8988T (cell line): ENCODE measurements at places on chromosomes 12 and 14.
A peak's percentile ranks its signal among the peaks of the same experiment; 100 is the strongest.

DNA sequence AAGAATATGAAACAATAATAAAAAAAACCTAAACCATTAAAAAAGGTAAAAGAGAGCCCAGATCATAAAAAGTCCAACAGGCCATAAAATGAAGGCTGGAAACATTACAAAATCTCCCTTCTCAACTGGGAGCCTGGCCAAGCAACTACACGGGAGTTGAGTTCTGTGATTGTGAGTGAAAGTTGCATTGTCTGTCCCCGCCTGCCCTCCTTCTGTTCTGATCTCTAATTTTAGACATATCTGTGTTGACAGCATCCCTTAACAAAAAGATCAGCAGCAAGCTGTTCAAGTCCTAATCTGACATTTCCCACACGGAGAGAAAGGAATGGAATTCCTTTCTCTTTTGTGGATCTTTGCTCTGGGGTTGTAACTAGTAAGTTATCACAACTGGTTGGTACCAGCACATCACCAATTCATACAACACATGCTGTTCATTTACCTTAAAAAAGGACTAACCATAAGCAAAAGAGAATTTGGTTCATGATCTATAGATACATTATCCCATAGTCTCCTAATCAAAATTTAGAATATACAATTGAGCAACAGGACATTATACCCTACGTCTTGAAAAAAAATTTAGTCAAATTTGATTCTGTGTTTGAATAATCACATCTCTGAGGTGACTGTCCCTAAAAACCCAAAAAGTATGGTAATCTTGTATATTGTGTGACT lies 205.1 kb upstream of the GZMB start:
- DNase-seq = no peak

GRCh38 chr12:8455271-8455670 lies 491 bp upstream of the CLEC6A start:
- DNase-seq = no peak

DNA sequence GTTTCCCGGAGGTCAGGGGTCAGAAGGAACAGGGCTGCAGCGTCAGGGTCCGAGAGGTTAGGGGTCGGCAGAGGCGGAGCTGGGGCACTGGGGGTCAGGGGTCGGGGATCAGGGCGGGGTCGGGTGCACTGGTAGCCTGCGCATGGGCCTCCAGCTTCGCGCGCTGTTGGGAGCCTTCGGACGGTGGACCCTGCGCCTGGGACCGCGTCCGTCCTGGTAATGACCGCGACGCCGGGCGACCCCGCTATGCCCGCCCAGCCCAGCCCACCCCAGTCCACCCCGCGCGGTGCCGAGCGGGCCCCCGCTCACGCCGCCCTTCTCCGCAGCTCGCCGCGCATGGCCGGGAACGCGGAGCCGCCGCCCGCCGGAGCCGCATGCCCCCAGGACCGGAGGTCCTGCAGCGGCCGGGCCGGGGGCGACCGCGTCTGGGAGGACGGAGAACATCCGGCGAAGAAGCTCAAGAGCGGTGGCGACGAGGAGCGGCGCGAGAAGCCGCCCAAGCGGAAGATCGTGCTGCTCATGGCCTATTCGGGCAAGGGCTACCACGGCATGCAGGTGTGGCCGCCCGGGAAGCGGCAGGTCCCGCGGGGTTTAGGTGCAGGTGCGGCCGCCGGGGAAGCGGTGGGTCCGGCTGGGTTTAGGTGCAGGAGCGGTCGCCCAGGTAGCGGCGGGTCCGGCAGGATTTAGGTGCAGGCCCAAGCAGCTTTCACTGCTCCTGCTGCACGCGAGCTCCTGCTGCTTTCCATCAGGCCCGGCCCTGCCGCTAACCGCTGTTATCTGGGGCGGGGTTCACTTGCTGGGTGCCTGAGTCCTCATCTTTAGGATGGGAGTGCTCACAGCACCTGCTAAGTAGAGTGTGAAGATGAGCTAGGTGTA lies 743 bp downstream of the PUS1 start:
- DNase-seq = peak; percentile 57

DNA sequence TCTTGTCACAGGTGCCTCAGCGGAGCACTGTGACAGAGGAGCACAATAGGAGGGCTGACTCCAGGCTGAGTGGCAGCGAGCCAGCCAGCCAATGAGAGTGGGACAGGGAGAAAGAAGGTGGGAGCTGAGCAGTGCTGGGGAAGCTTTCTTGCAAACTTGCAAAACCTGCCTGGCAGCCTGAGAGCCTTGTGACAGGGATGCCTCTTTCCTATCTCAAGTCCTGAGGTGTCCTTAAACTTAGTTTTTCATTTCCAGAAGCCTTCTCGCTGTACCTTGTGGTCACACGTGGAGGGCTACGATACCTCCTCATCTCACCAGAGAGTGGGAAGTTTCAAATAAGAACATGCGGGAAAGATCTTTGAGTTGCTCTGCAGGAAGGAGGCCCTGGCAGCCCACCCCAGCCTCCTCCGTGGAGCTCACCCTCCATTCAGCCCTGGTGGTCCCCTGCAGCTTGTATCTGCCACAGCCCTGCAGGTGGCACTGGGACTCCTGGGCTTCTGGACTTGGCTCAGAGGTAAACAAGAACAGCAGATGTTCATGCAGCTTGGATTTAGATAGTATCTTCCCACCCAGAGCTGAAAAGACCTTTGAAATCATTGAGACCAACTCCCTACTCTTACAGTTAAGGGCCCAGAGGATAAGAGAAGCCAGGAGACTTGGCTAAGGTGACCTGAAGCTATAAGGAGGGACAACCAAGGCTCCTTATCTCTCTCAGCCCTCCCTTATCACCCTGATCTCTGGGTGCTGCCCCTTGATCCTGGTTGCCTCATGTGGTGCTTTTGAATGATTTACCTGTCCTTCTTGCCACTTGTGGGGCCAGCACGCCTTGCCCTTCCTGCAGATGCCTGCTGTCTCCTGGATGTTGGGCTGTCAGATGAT lies 153.5 kb upstream of the MAX start:
- DNase-seq = no peak

DNA sequence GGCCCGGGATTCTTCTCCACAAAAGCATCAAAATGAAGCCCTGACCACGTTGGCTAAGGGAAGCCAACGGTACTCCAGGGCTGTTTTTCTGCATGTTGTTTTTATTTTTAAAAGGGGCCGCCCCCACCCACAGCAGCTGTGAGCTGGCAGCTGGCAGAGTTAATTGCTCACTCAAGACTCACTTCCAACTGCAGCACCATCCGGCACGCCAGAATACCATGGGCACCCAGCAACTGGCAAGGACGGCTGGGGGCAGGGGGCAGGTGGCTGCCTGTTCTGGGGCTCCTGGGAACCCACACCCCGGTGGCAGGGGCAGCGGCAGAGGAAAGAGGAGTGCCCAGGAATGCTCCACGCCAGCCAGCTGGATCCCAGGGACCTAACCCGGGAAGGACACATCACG lies 44.3 kb downstream of the NCOR2 start:
- DNase-seq = no peak

DNA sequence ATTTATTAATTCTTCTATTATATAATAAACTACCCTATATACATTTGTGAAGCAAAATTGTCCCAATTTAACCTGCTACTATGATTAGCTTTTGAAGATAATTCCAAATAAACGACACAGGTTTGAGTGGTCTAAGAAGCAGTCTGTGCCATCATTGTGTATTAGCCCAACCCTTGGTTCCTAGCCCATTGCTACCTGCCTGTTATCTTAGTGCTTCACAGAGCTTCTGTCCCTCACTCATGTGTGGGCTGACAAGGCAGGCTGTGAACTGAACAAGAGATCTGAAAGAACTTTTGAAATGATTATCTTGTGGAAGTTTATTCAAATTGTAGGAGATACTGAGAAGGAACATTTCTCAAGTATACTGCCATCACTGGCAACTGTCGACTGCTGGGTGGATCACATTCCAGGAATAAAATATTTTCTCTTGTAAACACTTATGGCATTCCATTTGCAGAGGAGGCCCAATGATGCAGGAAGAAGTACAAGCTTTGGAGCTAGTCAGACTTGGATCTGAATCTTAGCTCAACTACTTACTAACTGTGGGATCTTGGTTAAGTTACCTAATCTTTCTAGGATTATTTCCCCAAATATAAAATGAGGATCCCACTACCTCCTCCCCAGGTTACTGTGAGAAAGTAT lies 7.8 kb upstream of the MTERF2 start:
- DNase-seq = no peak

DNA sequence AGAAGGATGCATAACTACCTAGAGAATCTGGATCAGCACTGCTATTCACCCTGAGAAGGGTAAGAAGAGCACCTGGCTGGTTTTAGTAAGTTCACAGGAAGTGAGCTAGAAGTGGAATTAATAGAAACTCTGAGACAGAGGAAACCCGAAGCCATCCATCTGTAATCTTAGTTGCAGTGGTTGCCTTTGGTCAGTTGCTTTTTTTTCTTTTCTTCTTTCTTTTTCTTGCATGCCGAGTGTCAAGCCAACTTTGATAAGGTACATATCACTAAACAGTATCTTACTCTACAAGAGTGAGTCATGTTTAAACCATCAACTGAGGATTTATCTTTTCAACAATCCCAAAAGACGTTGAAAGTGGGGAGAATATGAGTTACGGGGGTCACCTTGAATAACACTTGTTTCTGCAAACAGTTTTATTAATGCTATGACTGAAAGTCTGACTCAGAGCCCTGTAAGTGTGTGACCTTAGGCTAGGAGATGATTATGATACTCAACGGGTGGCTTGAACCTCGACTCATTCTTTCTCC lies 26.7 kb downstream of the C12orf75 start:
- no peak for DNase-seq

DNA sequence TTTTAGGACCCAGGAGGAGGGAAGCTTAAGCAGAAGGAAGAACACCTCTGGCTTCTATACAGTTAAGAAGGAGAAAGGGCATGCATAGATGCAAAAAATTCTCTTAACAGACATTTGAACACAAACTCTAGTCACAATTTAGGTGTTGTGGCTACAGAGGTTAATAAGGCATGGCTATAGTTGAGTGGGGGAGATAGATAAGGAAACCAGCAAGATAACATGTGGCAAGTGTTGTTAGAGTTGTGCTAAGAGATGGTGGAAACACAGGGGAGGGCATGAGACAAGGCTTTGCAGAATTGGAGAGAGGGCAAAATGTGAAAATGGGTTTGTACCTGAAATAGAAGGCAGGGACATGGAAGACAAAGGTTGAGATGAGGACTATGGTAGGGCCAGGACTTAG lies 88.9 kb downstream of the MSRB3 start:
- no peak for DNase-seq

GRCh38 chr12:88793096-88793495 lies 212.8 kb upstream of the KITLG start:
- no peak for DNase-seq

DNA sequence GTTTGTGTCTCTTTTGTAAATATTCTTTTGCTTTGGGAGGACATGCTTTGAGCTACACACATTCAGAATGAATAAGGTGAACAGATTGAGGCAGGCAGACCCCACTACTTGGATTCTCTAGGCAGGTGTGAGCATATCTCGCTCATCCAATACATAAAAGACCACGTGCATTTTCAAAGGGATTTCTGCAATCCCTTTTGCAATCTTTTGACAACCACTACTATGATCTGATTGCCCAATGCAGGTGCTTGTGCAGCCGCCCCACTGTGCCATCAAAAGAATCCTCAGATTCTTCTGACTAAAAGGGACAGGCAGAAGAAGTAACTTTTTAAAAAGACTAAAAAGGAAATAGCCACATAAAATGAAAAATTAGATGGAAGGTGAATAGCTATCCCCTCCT lies 341.4 kb downstream of the BMP4 start:
- DNase-seq = no peak

GRCh38 chr12:9114946-9115345 lies 773 bp downstream of the A2M start:
- no peak for DNase-seq

DNA sequence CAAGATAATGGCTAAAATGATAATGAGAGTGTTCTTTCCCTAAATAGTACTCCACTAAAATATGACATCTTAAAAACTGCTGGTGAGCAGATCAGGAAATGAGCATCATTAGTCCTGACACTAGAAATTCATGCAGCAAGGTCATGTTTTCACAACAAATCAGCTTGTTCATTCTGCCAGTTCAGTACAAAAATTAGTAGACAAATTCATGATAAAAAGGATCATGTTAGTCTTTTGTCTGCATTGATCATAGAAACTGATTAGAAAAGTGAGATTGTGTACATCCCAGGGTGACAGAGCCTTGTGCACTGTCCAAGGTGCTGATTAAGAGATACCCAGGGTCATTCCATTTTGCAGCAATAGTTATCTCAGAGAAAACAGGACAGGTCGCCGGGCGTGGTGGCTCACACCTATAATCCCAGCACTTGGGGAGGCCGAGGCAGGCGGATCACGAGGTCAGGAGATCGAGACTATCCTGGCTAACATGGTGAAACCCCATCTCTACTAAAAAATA lies 163.6 kb downstream of the RIMBP2 start:
- no peak for DNase-seq

DNA sequence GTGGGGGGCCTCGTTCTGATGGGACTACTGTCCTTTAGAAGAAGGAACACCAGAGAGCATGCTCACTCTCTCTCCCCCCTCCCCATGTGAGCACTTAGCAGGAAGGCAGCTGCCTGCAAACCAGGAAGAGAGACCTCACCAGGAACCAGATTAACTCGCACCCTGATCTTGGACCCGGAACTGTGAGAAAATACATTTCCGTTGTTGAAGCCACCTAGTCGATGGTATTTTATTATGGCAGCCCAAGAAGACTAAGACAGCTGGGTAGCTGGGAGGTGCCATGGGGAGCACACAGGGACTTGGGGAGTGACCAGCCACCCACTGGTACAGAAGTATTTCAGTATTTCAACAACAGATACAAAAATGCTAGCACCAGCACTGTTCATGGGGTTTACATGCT lies 59.0 kb downstream of the VCPKMT start:
- DNase-seq = no peak

DNA sequence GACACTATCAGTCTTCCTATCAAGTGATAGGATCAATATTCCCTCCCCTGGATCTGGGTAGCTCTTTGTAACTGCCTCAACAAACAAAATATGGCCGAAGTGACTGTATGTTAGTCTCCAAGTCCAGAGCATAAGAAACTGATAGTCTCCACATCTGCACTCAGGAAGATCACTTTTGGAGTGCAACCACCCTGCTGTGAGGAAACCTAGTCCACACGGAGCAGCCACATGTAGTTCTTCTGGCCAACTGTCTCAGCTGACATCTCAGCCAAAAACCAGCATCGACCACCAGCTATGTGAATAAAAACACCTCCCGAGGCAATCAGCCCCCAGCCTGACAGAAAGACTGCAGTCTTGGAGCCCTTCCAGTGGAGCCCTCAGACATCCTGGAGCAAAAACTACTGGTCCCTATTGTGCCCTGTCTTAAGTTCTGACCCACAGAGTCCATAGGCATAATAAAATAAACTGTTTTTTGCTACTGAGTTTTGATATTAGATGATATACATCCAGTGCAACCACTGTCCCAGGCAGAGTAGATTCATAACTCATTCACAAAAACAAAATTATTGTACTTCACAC lies 143.8 kb downstream of the MED13L start:
- no peak for DNase-seq
